ENCODE measurements at places on chromosomes 3 and 15.

DNA sequence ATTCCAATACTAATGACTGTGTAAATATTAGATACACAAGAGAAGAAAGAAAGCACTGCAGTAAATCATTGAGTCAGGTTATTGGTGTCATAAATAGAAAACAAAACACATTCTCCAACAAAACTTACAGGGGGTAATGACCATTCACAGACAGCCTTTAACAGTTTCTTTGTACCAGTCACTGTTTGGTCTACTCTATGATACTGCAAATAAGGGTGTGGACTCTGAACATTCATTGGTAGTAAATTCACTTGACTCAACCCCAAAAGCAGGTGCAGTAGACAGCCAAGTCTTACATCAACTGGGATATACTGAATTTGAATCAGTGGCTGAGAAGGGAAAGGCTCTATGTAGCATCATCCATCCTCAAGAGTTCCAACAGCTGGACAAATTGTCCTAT lies 463.5 kb downstream of the FOXP1 start:
- DNase-seq = no peak

DNA sequence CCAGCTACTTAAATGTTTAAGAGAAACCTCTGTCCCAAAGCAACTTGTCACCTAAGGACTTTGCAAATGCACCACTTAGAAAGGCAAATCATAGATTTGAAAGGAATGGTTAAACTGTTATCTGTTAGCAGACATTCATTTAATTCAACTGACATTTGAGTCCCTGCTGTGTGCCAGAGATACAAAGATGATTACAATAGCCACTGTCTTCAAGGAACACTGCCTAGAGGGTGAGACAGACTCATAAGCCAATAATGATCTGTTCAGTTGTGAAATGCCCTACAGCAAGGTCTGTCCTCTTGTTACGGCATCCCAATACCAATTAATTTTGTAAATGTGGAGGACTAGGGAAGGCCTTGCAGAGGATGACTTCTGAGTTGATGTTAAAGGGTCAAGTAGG lies 113.1 kb downstream of the ATG7 start:
- DNase-seq = no peak

- DNase-seq = no peak
These were observed 33.0 kb upstream of the ANKDD1A start for GRCh38 chr15:64878705-64879104.

- no peak for DNase-seq
These were observed 275.6 kb downstream of the BBX start for GRCh38 chr3:107798381-107798780.

- no peak for DNase-seq
These were observed 166.6 kb downstream of the IGSF11 start for GRCh38 chr3:118868051-118868450.

DNA sequence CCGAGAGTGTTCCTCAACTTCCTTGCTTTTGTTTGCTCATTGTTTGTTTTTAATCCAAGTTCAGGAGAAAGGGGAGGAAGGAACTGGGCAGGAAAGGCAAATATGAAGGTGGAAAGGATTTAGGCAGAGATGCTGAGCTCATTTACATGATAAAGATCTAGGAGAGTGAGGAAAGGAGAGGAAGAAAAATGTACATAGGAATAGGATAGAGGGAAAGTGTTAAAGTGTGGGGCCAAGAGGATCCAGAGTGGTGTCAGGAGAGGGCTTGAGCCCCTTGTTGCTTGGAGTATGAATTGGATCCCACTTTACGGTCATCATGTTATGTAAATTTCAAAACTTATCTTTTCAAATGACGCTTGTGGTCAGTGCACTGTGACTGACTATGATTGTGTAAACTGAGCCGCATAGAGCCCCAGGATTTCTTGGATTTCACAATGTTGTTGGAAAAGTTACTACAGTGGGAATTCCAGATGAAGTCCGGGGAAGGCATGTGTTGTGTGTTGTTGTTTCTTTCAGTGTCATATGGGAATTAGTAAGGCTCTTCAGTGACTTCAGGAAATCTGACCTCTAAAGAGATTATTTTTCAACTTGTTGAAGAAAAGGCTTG lies 15.0 kb upstream of the PLD1 start:
- DNase-seq = no peak

Measured in right kidney (tissue), 9 donors.